EH (cell line): ENCODE measurements at places on chromosomes 2 and 18.
A peak's percentile ranks its signal among the peaks of the same experiment; 100 is the strongest.

DNA sequence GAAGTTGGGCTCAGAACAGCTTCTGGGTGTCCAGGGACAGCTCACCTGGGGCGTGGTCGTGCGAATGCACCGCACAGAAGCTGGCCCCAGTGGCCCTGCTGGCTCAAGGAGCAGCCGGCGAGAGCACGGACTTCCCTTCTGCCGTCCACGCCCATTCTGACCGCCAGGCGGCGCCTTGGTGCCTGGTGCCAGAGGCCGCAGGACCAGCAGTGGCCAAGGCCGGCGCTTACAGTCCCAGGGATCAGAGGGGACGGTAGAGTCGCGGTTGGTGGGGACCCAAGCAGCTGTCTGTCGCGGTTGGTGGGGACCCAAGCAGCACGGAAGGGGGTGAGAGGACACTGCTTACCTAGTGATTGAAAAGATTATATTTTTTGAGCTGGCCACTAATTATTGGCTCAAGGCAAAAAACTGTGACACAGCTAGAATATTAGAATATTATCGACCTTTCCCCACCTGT is 25.7 kb downstream of the NPPC start:
- DNase-seq, result peak; percentile 64

DNA sequence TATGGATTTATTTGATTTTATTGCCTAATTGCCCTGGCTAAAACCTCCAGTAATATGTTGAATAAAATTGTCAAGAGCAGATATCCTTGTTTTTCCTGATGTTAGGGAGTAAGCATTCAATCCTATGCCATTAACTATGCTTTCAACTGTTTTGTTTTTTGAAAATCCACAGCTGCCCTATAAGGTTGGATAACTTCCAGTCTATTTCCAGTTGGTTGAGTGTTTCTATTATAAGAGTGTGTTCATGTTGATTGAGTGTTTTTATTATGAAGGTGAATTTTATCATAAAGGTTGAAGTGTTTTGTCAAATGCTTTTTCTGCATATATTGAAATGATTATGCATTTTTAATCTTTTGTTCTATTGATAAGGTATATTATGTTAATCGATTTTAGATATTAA is 149.9 kb upstream of the SCN7A start:
- no peak for DNase-seq

- no peak for DNase-seq
Measured at GRCh38 chr2:131148426-131148825, 43.3 kb downstream of the PLEKHB2 start.

GRCh38 chr2:176138923-176139660 is 9.6 kb downstream of the HOXD8 start:
- no peak for DNase-seq

GRCh38 chr2:157261199-157261782 is 3.8 kb downstream of the GALNT5 start:
- DNase-seq, result peak; percentile 69

- DNase-seq, result no peak
Measured at GRCh38 chr18:11289248-11289647, 139.9 kb upstream of the PIEZO2 start.

DNA sequence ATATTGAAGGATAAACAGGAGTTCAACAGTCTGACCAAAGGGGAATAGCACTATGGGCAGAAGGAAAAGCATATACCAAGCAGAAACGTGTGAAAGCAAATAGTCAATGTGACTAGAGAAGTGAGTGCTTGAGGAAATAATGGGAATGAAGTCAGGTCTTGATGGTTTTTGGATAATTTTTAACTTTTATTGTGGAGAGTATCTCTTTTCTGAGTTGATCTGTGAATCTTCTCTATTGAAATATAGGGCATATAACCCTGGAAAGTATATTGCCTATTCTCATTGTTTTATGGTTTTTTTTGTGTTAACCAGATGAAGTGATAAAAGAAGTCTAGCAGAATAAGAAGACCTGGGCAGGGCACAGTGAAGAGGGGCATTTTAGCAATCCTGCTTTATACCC is 16.4 kb upstream of the FABP1 start:
- DNase-seq, result no peak

GRCh38 chr2:157938556-157938955 is 62.4 kb upstream of the ACVR1 start:
- peak; percentile 7 for DNase-seq

DNA sequence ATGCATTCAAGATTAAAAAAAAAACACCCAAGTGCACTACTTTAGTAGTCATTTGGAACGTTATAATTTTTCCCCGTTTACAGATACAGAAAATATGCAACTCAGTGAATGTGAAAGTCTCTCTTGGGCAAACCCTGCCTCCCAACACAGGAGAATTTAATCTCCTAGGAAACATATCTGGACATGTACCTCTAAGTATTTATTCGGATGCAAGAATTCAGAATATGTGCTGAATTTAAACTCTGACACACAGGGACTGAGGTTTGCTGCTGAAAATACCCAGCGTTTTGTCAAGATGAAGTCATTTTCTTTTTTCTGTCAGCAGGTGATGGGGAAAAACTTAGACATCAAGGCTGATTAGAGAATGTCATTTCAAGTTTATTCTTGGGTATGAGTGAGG is 105.4 kb downstream of the ACKR3 start:
- peak; percentile 58 for DNase-seq

DNA sequence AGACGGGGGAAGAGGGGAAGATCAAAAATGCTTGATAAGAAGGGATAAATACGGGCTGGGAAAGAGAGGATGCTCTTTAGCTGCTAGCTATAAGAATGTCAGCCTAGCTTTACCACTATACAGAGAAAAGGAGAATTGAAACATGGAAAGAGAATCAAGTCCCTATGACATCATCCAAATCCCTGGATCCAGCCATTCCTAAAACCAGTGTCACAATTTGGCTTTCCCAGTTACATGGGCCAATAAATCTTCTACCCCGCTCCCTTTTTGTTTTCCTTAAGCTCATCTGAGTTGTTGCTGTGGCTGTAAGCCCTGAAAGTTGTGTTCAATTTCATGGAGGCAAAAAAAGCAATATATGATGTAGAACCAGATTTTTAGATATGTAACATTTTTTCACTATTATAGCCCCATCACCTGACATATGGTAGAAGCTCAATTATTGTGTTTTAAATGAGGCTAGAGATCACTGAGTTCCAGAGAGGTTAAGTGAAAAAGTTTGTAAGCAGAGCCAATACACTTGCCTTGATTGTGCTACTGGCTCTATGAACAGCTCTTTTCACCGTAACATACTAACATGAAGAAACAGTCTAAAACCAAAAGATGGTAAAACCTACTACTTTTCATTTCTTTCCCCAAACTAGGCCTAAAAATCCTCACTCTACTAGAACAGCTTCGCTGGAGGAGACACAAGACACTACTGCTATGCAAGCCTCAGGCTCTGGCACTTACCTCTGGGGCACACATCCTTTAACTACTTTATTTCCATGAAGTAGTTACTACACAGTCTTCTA is 4.3 kb downstream of the HNRNPLL start:
- DNase-seq, result peak; percentile 56

DNA sequence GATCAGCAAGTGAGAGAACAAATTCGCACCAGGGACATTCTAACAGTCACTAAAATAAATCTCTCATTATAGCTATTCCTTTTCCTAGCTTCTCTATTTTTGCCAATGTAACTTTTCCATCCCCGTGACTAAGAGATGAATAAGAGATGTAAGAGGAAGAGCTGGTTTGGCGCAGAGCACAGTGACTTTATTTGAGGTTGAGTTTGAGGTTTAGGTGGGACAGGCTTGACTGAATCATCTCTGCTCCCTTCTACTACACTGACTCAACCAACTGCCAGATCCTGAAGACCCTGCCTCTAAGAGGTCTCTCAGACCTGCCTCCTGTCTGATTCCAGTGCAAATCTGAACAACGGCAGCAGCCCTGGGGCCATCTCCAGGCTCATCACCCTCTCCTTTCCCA is 28.0 kb downstream of the RFX8 start:
- DNase-seq, result peak; percentile 83

DNA sequence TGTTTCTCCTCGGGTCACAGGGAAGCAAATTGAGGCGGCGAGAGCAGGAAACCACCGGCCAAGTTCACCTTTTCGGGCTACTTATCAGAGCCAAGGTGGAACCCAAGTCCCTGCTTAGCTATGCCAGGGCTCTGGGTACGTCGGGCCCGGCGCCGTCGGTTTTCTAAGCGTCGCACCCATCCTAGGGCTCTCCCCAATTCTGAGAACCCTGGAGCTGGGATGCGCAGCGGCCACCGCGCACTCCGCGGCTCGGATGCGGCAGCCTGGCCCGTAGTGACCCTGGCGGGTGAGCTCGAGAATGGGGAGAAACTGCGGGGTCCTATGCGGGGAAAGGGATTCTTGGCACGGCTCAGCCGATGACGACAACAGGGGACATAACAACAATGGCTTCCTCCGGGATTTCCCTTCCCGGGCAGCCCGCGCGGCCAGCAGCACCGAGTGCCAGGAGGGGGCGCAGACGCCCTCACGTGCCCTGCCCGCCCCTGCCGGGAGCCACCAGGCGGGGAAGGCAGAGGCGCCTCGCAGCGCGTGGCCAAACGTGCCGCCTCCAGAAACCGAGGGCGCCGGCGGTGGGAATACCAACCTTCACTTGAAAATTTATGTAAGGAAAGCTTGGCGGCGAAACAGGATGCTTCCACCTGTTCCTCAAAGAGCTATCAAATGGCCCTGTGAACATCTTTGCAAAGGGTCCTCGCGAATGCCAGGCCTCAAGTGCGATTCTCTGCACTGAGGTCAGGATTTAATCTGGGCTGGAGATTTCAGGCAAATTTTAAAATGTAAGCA is 2.1 kb upstream of the SLC30A3 start:
- DNase-seq, result peak; percentile 63

DNA sequence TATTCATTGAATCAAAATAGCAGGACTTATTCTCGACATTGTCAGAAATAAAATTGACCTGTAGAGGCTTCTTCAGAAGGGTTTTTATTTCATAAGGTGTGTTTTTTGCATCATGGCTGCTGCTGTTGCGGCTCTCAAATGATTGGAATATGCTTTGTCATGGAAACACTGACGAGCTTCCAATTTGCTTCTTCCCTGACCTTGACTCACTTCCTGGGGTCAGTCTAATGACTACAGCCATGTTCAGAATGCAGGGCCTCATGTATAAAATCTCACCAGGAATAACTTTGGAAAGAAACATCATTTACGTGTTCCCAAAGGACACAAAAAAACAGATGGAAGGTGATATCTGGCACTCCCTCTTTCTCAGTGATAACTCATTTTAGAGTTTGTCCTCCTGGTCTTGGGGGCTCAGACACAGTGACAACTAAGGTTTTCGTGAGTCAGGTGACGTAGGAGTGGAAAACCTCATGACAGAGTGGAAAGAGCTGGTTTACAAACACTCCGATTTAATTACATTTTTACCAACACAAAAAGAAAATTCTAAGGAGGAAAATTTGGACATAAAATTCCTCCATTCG is 467.0 kb upstream of the RAB12 start:
- DNase-seq, result peak; percentile 76

DNA sequence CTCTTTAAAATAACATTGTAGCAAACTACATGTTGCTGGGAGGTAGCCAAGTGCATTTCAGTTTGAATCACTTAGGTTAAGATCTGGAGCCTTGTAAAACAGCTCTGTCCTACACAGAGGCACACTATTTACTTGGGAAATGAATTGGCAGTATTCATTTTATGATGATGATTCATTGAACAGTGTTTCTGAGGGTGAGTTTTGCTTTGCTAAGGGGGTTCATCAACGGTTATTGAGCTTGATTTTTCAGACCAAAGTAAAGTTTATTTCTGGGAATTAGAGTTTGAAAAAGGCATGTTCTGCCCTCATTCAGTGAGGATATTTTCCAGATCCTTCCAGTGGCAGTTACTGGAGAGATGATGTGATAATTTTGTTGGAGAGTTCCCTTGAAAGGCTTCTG is 55.6 kb downstream of the CCDC85A start:
- peak; percentile 90 for DNase-seq

- DNase-seq, result no peak
Measured at GRCh38 chr18:58958628-58959027, 94.0 kb downstream of the ZNF532 start.

DNA sequence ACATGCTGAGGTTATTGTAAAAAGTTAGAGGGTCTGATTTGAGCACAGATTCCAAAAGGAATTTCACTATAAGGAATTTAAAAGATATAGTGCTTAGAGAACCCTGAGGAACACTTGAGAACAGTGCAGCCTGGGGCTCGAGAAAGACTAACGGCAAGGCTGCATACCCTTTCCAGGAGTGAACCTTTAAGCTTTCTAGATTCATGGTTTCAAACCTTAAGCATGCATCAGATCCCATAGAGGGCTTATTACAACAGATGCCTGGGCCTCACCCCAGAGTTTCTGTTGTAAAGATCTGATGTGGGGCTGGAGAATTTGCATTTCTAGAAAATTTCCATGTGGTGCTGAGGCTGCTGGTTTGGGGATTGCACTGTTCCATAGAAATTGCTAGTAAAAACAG is 90.5 kb upstream of the IL1R2 start:
- DNase-seq, result no peak

GRCh38 chr2:97770445-97770844 is 57.1 kb downstream of the ZAP70 start:
- DNase-seq, result no peak
